ENCODE measurements at places on chromosomes 1 and 21.

DNA sequence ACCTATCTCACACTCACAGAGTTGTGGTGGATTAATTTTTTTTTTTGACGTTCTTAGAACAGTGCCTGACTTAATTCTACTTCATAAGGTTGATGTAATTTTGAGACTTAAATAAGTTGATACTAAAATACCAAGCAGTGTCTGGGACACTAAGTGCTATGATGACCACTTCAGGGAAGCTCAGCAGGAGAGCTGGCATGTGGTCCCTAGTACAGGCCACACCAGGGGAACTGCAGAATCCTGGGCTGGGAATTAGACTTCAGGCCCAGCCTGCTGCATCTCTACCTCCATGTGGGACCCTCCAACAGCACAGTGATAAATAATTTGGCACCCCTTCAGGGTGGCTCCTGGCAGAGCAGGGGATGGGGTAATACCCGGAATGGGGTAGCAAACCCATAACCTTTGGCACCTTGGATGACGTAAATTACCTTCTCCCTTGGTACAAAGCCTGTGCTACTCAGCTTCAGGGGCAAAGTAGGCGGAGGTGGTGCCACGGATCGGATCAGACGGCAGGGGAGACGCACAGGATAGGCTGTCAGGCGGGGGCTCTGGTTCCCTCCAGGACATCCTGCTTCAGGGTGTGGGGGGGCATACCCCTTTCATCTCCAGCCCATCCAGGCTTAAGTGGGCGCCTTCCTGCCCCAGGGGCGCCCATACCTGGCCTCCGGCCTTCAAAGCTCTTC lies 4.8 kb downstream of the MFSD2A start:
- no peak for DNase-seq

GRCh38 chr1:109490029-109490933 lies 3.6 kb upstream of the CYB561D1 start:
- peak; percentile 81 for DNase-seq

- no peak for DNase-seq
These were observed 111.8 kb upstream of the PALMD start for GRCh38 chr1:99533909-99534637.

DNA sequence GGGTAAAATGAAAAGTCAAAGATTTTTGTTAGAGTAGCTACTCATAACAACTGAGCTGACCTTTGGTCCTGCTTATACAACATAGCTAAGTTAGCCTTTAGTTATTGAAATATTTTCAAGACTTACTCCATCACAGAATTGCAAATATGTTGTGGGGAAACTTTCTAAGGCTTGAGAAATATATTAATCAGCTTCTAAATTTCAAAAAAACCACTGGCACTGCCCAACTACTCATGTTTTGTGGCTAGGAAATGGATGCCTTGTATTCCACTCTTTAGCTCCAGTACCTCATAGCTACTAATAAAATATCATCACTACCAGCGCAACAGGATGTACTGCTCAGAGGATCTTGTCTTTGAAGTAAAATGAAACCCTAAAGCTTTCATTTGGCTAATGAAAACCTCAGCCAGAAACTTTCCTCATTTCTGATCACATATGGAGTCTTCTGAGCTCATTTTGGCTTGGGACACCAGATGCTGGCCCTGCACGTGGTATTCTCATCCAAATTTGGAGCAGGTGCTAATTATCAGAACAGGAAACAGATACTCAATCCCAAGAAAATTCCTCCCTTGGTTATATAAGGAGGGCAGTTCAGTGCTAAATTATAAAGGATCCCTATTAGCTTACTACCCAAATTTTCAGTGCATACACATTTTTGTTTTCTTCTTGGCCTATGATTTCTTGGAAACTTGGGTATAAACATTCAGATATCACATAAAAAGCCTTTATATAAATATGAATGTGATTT lies 690.7 kb downstream of the ADGRL2 start:
- no peak for DNase-seq

DNA sequence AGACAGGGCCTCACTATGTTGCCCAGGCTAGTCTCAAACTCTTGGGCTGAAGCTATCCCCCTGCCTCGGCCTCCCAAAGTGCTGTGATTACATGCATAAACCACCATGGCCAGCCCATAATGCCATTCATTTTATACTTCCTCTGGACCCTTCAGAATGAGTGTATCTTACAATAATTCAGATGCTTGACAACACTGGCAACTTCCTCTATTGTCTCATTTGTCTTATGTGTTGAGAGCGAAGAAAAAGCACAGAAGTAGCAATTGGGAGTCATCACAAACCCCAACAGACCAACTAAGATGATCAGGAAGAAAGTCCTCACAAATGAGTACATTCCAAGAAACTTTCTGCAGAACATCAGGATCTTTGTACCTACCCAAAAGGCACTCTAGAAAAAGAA lies 191.9 kb downstream of the RERE start:
- DNase-seq = no peak

DNA sequence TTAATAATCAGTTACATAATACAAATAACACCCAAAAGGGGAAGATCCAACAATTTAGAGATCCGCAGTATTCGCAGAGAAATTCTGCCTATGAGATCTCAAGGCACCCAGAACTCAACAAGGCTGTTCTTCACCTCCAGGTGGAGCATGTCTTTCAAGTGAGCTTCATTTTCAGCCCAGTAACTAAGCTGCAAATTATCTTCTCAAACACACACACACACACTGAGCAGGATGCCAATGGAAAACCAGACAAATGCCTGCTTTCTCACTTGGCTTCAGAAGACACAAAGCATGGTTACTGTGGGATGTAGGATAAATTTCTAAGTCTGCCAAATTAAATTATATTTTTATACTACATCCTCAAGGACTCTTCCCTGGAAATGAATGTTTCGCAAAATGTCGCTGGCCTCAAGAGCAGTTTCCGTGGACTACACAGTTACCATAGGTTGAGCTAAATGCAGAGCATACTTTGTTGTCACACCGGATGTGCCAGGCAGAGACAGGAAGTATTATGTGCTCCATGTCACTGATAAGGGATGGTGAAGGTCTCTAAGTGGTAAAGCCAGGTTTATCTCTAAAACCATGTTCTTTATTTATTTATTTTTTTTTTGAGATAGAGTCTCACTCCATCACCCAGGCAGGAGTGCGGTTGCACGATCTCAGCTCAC lies 30.3 kb downstream of the UBR4 start:
- peak; percentile 20 for DNase-seq

- DNase-seq = no peak
These were observed 7.8 kb downstream of the DMRTA2 start for GRCh38 chr1:50415235-50416149.

- DNase-seq = no peak
These were observed 137.3 kb upstream of the PLXNA2 start for GRCh38 chr1:208381481-208381880.

Data from CD4-positive, alpha-beta T cell treated with Interleukin-2 at 100 ng/mL for 4 hours (primary cell).